Calu3 (cell line): ENCODE measurements at places on chromosomes 4 and X.

DNA sequence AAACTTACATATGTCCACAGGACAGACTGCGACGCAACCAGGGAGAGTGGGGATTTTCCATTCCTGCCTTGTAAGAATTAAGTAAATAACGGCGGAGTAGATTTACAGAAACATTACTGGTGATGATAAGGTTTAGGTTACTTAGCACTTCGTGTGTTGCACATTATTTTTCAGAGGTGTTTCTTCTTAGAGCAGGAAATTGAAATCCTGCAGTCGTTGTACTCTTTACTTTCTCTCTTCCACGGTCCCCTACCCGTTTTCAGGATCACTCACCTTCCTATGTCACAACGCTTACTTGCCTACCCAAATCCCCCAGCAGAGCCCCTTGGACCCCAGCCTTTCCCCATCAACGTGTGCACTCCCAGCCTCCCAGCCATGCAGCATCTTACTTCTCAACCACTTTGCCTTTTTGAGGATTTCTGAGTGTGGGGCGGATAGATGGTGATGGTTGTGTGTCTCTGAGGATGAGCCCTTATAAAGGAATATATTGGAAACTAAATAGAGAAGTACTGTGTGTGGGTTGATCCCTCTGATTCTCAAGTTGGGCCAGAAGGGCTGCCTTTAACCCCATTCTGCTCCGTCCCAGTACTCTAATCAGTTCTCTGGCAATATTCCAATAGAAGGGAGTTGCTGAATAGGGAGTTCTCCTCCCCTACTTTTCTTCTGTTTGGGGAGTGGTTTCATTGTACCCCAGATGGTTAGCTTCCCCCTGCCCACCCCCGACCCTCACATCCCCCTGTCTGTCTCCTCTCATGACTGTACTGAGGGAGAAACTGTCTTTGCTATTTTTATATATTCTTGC, 1.6 kb downstream of the MID2 start:
- H3K4me3 ChIP-seq: peak overlapping the region; percentile 77
- peaks cover 14% of the 10 kb centered on the region for H3K36me3 ChIP-seq
- H3K27me3 ChIP-seq: no peaks in the 10 kb centered on the region
- no peak for DNase-seq
- peak overlapping the region; percentile 26 for H3K27ac ChIP-seq

GRCh38 chr4:168208957-168209614, 109.5 kb downstream of the DDX60 start:
- H3K27ac ChIP-seq: no peak overlapping the region
- no peaks in the 10 kb centered on the region for H3K36me3 ChIP-seq
- H3K27me3 ChIP-seq: no peaks in the 10 kb centered on the region
- no peaks in the 10 kb centered on the region for H3K4me1 ChIP-seq
- DNase-seq: no peak

- H3K27me3 ChIP-seq: no peaks in the 10 kb centered on the region
- no peak overlapping the region for H3K27ac ChIP-seq
Observed at GRCh38 chrX:115226929-115227328, 7.0 kb downstream of the LRCH2 start.

DNA sequence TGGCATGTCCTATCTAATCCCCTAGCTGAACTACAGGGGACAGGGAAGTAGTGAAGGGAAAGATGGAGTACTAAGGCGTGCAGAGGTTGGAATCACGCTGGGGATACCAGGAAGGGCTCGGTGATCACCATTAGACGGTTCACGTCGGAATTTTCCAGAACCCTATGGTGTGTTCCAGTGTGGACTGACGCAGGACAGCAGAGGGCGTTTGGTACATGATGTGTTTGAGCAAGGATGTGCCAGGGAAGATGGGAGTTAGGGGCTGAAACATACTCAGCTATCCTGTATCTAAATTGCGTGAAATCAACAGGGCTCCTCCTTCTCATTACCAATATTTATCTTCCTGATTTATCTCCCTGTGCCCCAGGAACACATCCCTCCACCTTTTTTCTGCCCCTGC, 33.7 kb downstream of the PRPS2 start:
- H3K27ac ChIP-seq: peak overlapping the region; percentile 81
- peaks cover 5% of the 10 kb centered on the region for H3K36me3 ChIP-seq
- no peak overlapping the region for H3K4me3 ChIP-seq
- DNase-seq: no peak
- peaks cover 22% of the 10 kb centered on the region for H3K4me1 ChIP-seq
- no peaks in the 10 kb centered on the region for H3K27me3 ChIP-seq

- H3K36me3 ChIP-seq: no peaks in the 10 kb centered on the region
- DNase-seq: no peak
- H3K4me1 ChIP-seq: peaks cover 2% of the 10 kb centered on the region
- H3K27me3 ChIP-seq: no peaks in the 10 kb centered on the region
- no peak overlapping the region for H3K27ac ChIP-seq
Observed at GRCh38 chr4:175946472-175947116, 119.0 kb upstream of the WDR17 start.

GRCh38 chrX:33126469-33126868, 84.9 kb downstream of the DMD start:
- no peaks in the 10 kb centered on the region for H3K36me3 ChIP-seq
- H3K4me3 ChIP-seq: no peak overlapping the region
- no peaks in the 10 kb centered on the region for H3K4me1 ChIP-seq
- H3K27me3 ChIP-seq: no peaks in the 10 kb centered on the region

- H3K36me3 ChIP-seq: no peaks in the 10 kb centered on the region
- no peaks in the 10 kb centered on the region for H3K4me1 ChIP-seq
- no peak for DNase-seq
Observed at GRCh38 chr4:120855307-120856001, 67.1 kb downstream of the PRDM5 start.

DNA sequence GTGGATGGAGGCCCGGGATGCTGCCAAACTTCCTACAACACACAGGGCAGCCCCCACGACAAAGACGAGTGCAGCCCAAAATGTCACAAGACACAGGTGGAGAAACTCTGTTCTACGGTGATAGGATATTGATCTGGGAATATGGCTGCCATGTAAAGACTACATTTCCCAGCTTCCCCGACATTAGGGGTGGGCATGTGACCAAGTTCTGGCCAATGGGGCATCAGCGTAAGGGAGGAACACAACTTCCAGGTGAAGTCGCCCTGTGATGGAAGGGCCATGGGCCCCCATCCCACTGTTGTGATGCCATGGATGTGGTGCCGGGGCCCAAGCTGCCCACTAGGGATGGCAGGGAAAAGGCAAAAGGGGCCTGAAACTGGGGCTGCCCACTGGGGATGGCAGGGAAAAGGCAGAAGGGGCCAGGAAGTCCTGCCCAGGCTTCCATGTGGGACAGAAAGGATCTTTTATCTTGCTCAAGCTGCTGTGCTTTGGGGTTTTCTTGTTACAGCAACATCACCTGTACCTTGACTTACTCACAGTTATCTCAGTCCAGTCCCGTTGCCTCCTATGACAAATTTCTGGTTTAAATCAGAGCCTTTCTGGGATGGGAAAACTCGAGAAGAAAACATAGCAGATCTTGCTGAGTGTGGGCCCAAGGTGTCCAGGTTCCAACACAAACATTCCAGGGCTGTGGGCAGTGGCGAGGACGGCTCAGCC, 9.7 kb upstream of the ADRA2C start:
- peaks cover 72% of the 10 kb centered on the region for H3K27me3 ChIP-seq
- no peak for DNase-seq
- no peak overlapping the region for H3K4me3 ChIP-seq
- H3K27ac ChIP-seq: no peak overlapping the region
- no peaks in the 10 kb centered on the region for H3K36me3 ChIP-seq

DNA sequence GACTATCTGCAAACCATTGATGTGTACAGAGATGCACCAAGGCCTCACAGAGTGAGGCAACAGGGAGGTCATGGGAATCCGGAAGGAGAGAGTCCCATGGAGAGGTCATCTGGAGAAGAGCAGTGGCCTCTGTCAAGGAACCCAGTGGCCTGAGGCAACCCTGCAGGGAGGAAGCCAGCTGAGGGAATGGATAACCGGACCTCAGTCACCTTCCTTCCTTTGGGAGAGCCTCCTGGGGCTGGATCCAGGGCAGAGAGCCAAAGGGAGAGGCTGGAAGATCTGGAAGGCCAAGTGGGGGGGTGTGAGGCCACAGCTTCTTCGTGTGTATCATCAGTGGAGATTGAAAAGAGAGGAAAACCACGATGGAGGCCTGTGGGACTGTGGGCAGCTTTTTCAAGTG, 24.3 kb upstream of the CD38 start:
- H3K4me1 ChIP-seq: peaks cover 10% of the 10 kb centered on the region
- H3K4me3 ChIP-seq: no peak overlapping the region
- H3K27ac ChIP-seq: no peak overlapping the region

DNA sequence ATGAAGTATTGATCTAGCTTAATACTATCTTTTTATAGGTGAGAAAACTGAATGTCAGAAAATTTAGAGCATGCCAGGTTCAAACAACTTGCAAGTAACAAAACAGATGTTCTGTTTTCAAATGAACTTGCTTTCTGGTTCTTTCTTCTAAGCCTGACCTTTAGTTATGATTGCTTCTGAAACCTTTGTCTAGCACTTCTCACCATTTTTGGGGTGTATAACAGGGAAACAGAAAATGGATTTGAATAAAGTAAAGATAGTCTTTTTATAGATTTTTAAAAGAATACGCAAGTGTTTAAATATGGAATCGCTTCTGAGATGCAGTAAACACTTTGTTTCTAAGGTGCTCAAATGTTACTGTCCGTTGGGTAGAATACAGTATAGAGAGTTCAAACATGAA, 687.2 kb upstream of the CPEB2 start:
- H3K36me3 ChIP-seq: no peaks in the 10 kb centered on the region
- H3K4me1 ChIP-seq: no peaks in the 10 kb centered on the region
- H3K27me3 ChIP-seq: no peaks in the 10 kb centered on the region
- H3K4me3 ChIP-seq: no peak overlapping the region
- no peak for DNase-seq

- no peak overlapping the region for H3K4me3 ChIP-seq
- no peaks in the 10 kb centered on the region for H3K36me3 ChIP-seq
- H3K4me1 ChIP-seq: peaks cover 13% of the 10 kb centered on the region
- DNase-seq: no peak
- no peaks in the 10 kb centered on the region for H3K27me3 ChIP-seq
Observed at GRCh38 chr4:113773756-113774155, 12.2 kb upstream of the CAMK2D start.
